ENCODE measurements at places on chromosomes 3 and 15.

- DNase-seq: no peak
These were observed 10.0 kb downstream of the ARIH2 start for GRCh38 chr3:48928679-48929078.

- DNase-seq: no peak
These were observed 33.0 kb downstream of the SLC12A6 start for GRCh38 chr15:34304613-34305012.

- DNase-seq: peak; percentile 51
These were observed 161.3 kb downstream of the OCA2 start for GRCh38 chr15:27937851-27938250.

DNA sequence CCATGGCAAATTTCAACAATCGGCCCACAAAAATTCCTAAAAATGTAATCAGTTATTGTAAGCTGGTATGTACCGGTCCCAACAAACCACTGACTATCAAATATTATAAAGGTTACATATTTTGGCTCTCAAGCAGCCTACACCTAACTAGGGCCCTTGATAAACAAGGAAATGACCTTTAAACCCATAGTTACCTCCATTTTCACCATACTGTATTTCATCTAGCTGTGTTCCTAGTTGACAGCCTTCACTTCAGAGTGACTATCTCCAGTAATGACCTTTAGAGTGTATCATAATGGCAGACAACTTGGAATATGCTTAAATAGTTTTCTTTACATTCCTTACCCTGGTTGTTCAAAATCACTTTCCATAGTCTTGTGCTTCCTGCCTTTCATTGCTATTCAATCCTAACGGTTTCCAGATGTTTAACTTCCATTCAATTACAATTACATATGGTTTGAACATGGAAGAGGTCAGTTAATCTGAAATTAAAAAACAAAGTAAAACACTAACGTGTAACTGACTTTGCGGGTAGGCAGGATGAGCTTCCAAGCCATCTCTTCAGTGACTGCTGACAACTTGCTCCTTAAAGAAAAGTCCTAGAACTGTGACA is 111.9 kb upstream of the TSC22D2 start:
- no peak for DNase-seq
